Activated CD8-positive, alpha-beta memory T cell treated with anti-CD3 and anti-CD28 coated beads, Interleukin-2, amount 10 ng/mL, durations not matched to agents 7 days and 5 days (primary cell): ENCODE measurements at places on chromosomes 1 and 21. TPM values are rescaled to one million over a fixed set of nuclear protein-coding genes. Genes with fewer than 3 reads are reported as not detected.

DNA sequence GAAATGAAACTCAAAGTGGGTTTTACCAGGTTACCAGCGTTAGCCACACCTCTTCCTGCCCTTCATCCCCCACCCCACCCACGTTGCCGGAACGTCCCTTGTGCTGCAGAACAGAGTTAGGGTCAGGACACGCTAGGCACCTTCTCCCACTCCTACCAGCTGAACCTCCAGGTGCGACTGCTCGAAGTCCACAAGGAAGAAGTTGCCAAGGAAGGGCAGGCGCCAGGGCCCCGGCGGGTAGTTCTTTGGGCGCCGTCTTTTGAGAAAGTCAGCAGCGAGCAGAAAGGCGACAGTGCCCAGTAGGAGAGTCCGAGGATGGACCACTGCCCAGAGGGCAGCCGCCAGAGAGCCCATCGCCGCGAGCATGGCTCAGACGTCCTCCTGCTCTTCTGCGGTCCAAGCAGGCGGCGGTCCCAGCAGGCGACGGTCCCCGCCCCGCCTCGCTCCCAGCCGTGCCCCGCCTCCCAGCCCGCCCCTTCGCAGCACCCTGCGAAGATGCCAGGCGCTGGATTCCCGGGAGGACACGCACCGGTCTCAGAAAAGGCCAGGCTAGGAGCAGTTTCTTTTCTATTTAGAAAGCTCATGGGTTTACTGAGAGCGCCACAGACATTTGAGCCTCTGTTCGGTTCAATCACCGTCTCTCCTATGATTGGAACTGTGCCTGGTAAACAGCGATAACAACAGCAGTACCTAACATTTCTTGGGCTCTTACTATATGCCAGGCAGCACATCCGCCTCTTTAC lies at the start of gene CYP2J2:
Gene CYP2J2 (minus strand): TSS at position 393 of the 743 bp plus-strand sequence. CDS start 27 bp downstream, at position 366.
- DNase-seq = peak; percentile 62

- DNase-seq = no peak
Observed at GRCh38 chr1:233599542-233600073, 14.3 kb upstream of the KCNK1 start.

GRCh38 chr1:175742790-175743459 lies 470 bp downstream of the TNR start:
- no peak for DNase-seq

- no peak for DNase-seq
Observed at GRCh38 chr1:237199026-237199425, 157.0 kb downstream of the RYR2 start.

DNA sequence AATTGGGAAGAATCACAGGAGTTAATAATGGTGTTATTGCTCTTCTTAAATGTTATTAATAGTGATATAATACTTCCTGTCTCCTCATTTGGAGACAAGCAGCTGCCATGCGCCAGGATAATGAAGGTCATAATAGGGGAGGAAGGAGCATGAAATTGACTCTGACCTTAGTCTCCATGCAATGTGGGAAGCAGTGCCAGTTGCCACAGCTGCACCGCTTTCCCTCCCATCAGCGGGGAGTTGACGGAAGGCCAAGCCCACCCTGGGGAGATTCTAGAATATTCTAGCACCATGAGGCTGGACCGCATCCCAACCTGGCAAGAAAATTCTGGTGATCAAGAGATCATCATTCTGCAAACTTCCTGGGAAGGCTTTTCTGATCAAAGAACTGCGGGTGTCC lies 11.0 kb upstream of the OLIG1 start:
- DNase-seq = no peak

GRCh38 chr1:91707890-91708218 lies 178.1 kb downstream of the TGFBR3 start:
- DNase-seq = no peak

DNA sequence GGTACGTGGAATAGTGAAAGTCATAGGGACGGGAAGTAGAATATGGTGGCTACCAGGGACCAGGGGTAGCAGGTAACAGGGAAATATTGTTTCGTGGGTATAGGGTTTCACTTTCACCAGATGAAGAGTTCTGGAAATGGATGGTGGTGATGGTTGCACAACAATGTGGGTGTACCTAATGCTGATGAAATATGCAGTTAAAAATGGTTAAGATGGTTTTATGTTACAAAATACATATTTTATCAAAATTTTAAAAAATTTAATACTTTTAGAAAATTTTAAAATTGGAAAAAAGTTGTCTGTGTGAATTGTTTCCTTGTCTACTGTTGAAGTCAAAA lies 55.5 kb upstream of the TLR5 start:
- peak; percentile 3 for DNase-seq

DNA sequence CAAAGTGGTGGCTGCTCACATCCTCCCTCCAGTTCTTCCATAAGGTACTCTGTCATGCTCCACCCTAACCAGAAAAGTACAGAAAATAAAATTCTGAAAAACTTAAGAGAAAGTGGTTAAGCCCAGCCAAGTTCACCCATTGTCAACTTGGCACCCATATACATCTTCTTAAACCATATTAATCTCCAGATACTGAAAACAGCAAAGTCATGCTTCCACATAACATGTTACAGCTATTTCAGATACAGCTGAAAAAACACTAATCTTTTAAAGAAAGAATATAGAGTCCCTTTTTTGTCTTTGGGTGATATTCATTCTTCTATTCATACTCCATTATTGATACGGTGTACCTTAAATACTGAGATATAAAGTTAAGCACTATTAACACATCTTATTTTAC lies 577.8 kb downstream of the KCNT2 start:
- DNase-seq = no peak

DNA sequence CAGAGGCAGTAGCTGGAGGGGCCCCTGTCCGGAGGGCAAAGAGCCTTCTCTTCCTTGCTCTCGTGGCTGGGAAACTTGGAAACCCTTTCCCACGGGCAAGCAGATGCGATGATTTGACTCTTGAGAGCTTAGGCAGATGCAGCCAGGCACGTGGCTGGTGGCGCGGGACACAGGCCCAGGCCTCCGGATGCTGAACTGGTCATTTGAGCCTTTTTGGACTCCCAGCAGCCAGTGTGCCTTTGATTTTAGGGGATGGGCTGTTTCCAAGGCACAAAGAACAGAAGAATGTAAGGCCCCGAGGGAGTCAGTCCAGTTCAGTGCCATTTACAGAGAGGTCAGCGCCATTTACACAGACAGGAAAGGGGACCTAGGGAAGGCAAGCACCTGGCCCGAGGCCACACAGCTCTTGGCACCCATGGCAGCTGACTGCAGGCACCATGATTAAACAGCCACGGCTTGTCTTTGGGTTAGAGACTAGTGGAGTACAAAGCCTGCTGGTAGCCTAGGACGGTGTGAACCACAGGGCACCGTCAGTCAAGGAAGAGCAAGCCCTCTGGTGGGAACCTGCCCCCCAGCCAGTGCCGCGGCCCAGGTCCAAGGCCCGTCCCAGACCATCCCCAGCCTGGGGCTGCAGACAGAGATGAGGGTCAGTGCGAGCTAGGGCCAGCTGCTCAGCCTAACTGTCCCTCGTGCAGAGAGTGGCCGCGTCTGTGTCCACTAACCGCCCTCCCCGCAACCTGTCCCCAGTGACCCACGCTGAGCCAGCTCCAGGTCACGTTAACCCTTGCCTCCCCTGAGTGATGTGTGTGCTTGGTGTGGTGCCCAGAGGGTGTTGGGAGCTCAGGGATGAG lies 20.4 kb upstream of the CCDC27 start:
- no peak for DNase-seq

DNA sequence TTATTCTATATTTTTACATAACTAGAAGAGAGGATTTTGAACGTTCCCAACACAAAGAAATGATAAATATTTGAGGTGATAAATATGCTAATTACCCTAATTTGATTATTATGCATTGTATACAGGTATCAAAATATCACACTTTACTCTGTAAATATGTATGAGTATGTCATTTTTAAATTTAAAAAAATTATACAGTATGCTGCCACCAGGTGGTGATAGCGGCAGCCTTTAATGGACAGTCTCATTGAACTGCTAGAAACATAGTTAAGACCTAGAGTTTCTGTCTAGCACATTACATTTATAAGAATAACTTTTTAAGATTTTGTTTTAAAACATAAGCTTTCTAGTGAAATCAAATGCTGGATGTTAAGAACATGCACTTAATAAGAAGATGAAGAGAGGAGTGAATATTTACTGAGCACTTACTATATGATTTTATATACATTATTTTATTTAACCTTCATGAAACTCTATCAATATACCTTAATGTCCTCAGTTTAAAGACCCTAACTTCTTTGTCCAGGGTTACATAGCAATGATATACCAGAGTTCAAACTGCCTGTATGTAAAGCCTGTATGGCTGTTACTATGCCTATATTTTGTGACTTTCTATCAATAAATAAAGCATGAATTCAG lies 207.1 kb downstream of the NUF2 start:
- no peak for DNase-seq

GRCh38 chr21:45923146-45923545 lies 58.4 kb upstream of the COL6A1 start:
- DNase-seq = no peak

- no peak for DNase-seq
Observed at GRCh38 chr1:35288761-35289160, 20.3 kb downstream of the ZMYM4 start.

DNA sequence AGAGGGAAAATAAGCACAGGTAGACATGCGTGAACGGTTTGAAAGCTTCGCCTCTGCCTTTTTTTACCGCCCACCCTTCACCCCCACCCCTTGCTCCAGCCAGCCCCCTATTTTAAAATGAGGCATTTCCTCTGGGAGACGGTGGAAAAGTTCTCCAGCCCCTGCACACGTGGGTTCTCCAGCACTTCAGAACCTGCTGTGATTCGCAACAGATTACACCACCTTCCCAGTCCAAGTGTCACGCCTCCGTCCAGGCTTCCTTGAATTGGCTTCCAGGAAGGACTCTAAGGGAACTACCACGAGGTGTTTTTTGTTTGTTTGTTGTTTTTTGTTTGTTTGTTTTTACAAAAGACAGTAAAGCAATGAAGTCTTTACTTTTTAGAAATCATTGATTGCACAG lies 2.6 kb downstream of the LRRC7 start:
- DNase-seq = no peak

- no peak for DNase-seq
Observed at GRCh38 chr21:36350282-36350910, 30.4 kb downstream of the MORC3 start.

DNA sequence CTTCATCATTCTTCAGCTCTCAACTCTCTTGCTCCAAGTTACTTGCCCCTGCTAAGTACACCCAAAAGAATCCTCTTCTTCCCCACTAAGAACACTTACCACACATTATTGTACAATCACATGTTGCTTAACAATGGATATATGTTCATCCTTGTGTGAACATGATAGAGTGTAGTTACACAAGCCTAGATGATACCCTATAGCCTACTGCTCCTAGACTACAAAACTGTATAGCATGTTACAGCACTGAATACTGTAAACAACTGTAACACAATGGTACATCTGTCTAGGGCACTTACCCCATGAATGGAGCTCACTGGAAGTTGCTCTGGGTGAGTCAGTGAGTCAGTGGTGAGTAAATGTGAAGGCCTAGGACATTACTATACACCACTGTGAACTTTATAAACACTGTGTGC lies 77.4 kb downstream of the RERE start:
- DNase-seq = no peak

DNA sequence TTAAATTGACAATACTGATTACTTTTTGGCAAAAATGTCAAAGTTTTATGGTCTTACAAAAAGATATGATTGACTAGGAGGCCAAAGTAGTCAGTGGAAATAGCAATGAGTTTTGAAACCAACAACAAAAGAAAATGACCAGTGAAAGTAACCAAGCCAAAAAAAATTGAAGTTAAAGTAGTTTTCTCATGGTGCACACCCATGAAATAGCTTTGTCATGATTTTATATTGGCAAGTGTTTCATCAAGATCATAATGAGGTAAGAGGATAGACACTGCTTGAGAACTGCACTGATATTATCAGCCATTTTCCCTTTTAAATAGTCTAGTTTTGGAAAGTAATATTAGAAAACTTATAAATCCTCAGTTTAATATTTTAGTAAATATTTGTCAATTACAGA lies 206.2 kb upstream of the ADAMTS5 start:
- no peak for DNase-seq

- no peak for DNase-seq
Observed at GRCh38 chr1:235834620-235835019, 32.1 kb downstream of the LYST start.

DNA sequence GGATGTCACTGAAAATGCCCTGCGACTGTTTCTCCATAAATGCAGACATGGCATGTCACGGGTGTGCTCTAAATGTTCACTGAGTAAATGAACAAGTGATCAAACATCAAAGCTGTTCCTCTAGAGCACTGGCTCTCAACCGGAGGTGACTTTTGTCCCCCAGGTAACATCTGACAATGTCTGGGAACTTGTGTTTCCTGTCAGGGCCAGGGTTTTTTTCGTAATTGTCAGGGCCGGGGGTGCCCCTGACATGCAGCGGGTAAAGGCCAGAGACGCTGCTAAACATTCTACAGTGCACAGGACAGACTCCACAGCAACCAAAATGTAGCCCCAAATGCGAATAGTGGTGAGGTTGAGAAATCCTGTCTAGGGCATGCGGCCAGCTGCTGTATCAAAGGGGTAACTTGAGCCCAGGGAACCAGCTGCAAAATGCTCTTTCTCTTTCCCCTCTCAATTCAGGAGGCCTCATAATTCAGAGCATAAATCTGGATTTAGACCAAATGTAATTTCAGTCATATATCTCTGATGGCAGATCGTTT lies 2.0 kb downstream of the ALDH4A1 start:
- DNase-seq = no peak

- no peak for DNase-seq
Observed at GRCh38 chr1:145995148-145995881, 1.1 kb downstream of the TXNIP start.

- peak; percentile 59 for DNase-seq
Observed at GRCh38 chr1:200889571-200889970, 5.1 kb upstream of the INAVA start.

DNA sequence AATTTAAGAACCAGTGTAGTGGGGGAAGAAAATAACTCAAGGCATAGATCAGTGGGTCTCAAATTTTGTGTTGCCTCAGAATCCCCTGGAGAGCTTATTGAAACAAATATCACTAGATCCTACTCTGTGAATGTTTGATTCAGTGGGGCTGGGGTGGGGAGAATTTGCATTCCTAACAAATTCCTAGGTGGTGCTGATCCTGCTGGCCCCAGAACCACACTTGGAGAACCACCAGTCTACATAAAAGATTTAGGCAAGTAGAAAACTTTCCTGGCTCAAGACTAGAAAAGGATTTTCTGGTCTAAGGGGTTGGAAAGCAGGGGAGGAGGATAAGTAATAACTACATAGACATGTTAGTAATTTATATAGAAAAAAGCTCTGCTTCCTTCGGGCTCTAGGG lies 34.1 kb upstream of the C1orf21 start:
- DNase-seq = no peak

The GUCA2A gene
- total RNA-seq = not detected

The FOXD2 gene
- 0.23 TPM for total RNA-seq

The ZNF683 gene
- 26.3 TPM for total RNA-seq

The GBP6 gene
- 0.19 TPM for total RNA-seq

The KCNT2 gene
- not detected for total RNA-seq
